ENCODE measurements at places on chromosomes 7 and 10. TPM values are rescaled to one million over a fixed set of nuclear protein-coding genes. Genes with fewer than 3 reads are reported as not detected.

LRRC18 gene
- polyA plus RNA-seq = 1.1 TPM

GRCh38 chr7:157301610-157302120 lies 35.1 kb upstream of the DNAJB6 start:
- no peaks in the 10 kb centered on the region for H3K36me3 ChIP-seq
- no peak for DNase-seq
- peak overlapping the region; percentile 76 for H3K4me3 ChIP-seq
- H3K4me1 ChIP-seq = peaks cover 28% of the 10 kb centered on the region
- peak overlapping the region; percentile 60 for H3K27ac ChIP-seq

GRCh38 chr10:32948451-32948850 lies 9.6 kb downstream of the ITGB1 start:
- H3K36me3 ChIP-seq = no peaks in the 10 kb centered on the region
- DNase-seq = no peak
- H3K27me3 ChIP-seq = no peaks in the 10 kb centered on the region

DNA sequence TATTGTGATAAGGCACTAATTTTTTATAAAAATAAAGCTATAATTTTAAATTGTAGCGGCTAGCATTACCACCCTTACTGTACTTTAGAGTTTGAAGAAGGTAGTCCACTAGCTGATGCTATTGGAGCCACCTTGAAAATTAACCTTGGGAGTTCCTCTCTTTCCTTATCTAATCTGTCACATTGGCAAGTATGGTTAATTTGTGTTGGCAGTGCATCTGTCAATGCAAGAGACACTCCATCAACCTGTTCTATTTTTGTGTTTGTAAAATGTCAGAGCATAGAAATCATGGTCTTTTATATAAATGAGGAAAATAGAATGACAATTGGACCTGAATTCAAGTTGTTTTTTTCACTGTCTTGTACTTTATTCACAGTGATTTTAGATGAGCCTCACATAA lies 20.5 kb downstream of the GLCCI1 start:
- H3K27ac ChIP-seq = peak overlapping the region; percentile 21
- H3K4me1 ChIP-seq = peaks cover 64% of the 10 kb centered on the region
- no peak for DNase-seq
- H3K4me3 ChIP-seq = peak overlapping the region; percentile 2

DNA sequence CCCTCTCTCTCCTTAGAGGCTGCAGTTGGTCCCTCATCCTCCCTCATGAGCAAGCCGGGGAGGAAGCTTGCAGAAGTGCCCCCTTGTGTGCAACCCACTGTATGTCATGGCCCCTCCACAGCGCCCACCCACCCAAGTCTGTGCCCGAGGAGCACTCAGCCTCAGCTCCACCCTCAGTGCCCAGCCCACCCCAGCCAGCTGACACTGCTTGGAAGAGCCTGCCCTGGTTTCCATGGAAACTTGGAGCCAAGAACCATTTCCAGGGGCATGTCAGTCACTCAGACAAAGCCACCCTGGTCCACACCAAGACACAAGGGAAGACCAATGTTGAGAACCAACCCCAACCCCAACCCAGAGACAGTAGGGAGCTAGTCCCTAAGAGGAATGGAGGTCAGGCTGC lies 79.5 kb downstream of the PAX2 start:
- peak overlapping the region; percentile 85 for H3K4me3 ChIP-seq
- H3K4me1 ChIP-seq = peaks cover 43% of the 10 kb centered on the region
- H3K36me3 ChIP-seq = no peaks in the 10 kb centered on the region
- no peak overlapping the region for H3K27ac ChIP-seq
- peaks cover 52% of the 10 kb centered on the region for H3K27me3 ChIP-seq

DNA sequence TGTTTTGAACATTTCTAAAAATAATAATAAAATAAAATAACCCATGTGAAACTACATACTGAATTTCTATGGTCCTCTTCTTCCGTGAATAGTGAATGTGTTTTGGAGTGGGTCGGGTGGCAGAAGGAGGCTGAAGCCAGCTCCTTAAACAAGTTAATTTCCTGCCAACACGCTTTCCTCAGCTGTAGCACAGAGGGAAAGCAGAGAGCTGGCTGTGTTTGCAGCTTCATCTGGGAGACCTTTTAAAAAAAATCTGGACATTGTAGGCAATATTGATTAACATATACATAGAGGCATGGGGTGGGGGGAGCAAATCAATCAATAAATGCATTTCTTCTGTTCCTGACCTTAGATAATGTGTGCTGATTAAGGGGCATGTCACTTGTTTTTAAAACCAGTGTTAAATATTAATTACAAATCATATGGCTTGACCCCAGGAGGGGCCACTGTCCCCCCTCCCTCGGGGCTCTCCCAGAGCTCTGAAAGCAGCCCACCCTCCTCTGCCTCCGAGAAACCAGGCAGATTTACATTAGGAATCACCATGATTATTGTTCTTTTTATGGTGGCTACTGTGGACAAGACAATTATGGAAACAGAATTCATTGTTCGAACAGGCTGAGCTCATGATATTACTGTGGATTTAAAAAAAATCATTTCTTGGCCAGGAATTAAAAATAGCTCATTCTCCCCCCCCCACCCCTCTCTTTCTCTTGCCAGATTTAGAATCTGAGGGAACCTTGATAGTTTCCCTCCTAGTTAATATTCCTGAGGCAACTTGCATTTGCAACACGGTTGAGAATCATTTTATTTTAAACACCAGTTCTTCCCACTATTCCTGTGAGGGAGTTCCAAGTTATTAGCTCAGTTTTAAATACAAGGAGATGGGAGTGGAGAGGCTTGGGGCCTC lies 100.5 kb upstream of the CARD11 start:
- H3K27ac ChIP-seq = no peak overlapping the region
- H3K4me3 ChIP-seq = no peak overlapping the region
- no peaks in the 10 kb centered on the region for H3K36me3 ChIP-seq
- H3K4me1 ChIP-seq = peaks cover 15% of the 10 kb centered on the region
- H3K27me3 ChIP-seq = no peaks in the 10 kb centered on the region

GRCh38 chr10:81136261-81136660 lies 598.6 kb downstream of the SH2D4B start:
- H3K4me3 ChIP-seq = no peak overlapping the region
- H3K4me1 ChIP-seq = no peaks in the 10 kb centered on the region
- H3K27me3 ChIP-seq = no peaks in the 10 kb centered on the region

- H3K36me3 ChIP-seq = no peaks in the 10 kb centered on the region
- no peak overlapping the region for H3K27ac ChIP-seq
- H3K27me3 ChIP-seq = peaks cover 18% of the 10 kb centered on the region
- no peak overlapping the region for H3K4me3 ChIP-seq
- no peaks in the 10 kb centered on the region for H3K4me1 ChIP-seq
Observed at GRCh38 chr7:94440451-94441039, 45.9 kb downstream of the COL1A2 start.

GRCh38 chr7:149868623-149869290 lies 5.0 kb upstream of the ATP6V0E2 start:
- no peak for DNase-seq
- no peak overlapping the region for H3K27ac ChIP-seq
- H3K27me3 ChIP-seq = no peaks in the 10 kb centered on the region
- peaks cover 66% of the 10 kb centered on the region for H3K4me1 ChIP-seq

- H3K36me3 ChIP-seq = no peaks in the 10 kb centered on the region
- no peak overlapping the region for H3K27ac ChIP-seq
- no peaks in the 10 kb centered on the region for H3K27me3 ChIP-seq
- H3K4me3 ChIP-seq = no peak overlapping the region
Observed at GRCh38 chr7:101705331-101705730, 76.2 kb upstream of the MYL10 start.

DNA sequence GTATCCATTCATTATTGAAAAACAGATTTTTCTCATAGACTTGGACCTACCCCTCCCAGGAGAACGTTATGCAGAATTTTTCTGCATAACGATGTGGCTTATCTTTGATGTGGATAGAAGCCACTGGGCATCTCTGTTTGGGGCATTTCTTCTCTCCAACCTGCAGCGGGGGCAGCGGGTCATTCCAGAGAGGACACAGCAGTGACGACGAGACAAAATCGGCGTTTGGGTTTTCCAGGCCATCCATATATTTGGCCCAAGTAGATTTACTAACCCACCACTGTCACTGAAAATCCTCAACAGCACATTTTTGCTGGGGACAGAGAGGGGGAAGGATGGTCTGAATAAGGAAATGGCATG lies 299.3 kb upstream of the PITRM1 start:
- no peaks in the 10 kb centered on the region for H3K36me3 ChIP-seq
- no peaks in the 10 kb centered on the region for H3K27me3 ChIP-seq
- H3K4me1 ChIP-seq = peaks cover 17% of the 10 kb centered on the region

GRCh38 chr10:118753331-118754228 lies 1.2 kb downstream of the CACUL1 start:
- peaks cover 3% of the 10 kb centered on the region for H3K36me3 ChIP-seq
- H3K27ac ChIP-seq = peak overlapping the region; percentile 95
- DNase-seq = no peak
- H3K4me3 ChIP-seq = peak overlapping the region; percentile 91

GRCh38 chr7:51059504-51060142 lies 257.0 kb downstream of the COBL start:
- H3K36me3 ChIP-seq = no peaks in the 10 kb centered on the region
- no peak overlapping the region for H3K4me3 ChIP-seq
- DNase-seq = no peak

GRCh38 chr7:141788296-141788695 lies 1.7 kb upstream of the TAS2R5 start:
- H3K27me3 ChIP-seq = no peaks in the 10 kb centered on the region
- DNase-seq = no peak
- no peaks in the 10 kb centered on the region for H3K4me1 ChIP-seq
- H3K27ac ChIP-seq = no peak overlapping the region

DNA sequence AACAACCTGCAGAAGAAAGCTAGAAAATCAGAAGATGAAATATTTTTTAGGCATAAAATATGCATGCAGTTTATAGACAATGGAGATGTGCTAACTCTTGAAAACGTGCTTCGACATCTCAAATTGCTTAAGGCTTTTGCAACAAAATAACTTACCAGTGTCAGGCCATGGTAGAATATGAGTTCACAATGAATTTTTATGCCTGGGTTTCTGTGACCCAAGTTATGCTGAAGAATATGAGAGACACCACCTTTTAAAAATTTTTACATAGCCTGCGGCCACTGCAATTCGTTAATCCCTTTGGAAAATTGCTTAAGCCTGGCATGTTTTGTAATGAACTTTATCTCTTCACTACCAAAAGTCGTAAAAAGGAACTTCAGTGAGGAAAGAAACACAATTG lies 170.1 kb upstream of the AKR1E2 start:
- no peaks in the 10 kb centered on the region for H3K27me3 ChIP-seq
- H3K36me3 ChIP-seq = no peaks in the 10 kb centered on the region
- H3K4me1 ChIP-seq = no peaks in the 10 kb centered on the region

DNA sequence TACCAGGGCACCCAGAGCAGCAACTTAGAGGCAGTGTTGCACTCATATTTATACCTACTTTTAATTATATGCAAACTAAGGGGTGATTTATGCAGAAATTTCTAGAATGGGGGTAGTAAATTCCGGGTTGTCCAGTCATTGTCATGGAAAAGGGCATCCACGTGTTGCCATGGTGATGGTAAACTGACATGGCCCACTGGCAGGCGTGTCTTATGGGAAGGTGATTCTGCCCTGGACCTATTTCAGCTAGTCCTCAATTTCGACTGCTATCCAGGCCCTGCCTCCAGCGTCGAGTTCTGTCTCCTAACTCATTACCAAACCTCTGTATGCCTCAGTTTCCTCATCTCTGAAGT lies 12.8 kb downstream of the SNX8 start:
- DNase-seq = no peak
- H3K36me3 ChIP-seq = peaks cover 3% of the 10 kb centered on the region
- no peaks in the 10 kb centered on the region for H3K27me3 ChIP-seq
- H3K4me3 ChIP-seq = peak overlapping the region; percentile 84
- peak overlapping the region; percentile 98 for H3K27ac ChIP-seq
